ENCODE measurements at places on chromosomes 5 and 9.

GRCh38 chr9:114621975-114622609 lies 11.0 kb downstream of the TMEM268 start:
- DNase-seq = no peak

- DNase-seq = no peak
These were observed 35.5 kb upstream of the EMB start for GRCh38 chr5:50476549-50476948.

DNA sequence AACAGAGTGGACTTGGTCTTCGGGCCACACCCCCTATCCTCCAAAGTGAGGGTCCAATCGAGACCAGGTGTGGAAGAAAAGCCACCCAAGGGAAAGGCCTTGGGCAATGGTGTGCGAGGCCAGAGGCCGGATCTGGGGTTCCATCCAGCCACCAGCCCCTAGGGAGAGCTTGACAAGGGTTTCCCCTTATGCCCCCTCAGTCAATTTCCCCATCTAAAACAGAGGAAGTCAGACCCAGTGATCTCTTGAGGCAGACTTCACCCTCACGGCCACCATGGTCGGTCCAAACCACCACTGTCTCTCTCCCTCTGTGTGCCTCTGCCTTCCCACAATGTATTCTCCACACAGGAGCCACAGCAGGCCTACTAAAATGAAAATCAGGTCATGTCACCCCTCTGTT lies 82.9 kb downstream of the C5orf15 start:
- DNase-seq = no peak

GRCh38 chr9:30522486-30522885 lies 1862.0 kb upstream of the ACO1 start:
- peak; percentile 91 for DNase-seq

DNA sequence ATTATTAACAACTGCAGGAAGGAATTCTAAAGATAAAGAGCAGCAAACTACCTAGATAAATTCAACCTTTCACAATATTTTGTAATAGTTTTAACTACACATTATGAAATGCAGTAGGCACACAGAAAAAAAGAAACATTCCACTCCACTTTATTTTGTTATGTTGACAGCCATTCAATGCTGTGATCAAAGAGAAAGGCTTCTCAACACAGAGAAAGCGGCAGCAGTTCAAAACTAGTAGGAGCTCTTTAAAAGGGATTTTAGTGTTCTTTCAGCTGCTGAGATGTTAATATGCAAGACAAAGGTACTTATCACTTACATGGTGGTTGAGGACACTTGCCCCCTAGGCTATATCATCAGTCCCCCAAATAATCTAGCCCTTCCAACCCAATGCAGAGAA lies 11.6 kb downstream of the CEMIP2 start:
- DNase-seq = no peak

GRCh38 chr5:94802450-94802849 lies 184.0 kb downstream of the SLF1 start:
- DNase-seq = no peak

DNA sequence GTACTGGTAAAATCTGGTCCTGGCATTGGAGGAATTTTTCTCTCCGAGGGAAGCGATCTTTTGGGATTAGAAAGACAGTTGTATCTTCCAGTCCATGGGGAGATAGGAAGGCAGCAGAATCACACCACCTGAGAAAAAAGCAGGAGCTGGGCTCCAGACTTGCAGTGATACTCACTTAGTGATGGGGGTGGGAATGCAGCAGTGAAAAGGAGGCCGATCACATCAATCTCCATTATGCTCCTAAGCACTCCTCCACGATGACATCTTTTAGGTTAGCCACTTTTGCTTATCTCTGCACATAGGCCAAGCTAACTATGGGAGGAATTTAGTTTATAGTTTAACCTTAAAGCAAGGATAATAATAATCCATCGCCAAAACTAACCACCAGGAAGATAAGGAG lies 219.0 kb downstream of the DMAC1 start:
- no peak for DNase-seq

GRCh38 chr9:137130176-137130755 lies 8.7 kb upstream of the GRIN1 start:
- no peak for DNase-seq

- no peak for DNase-seq
These were observed 11.4 kb downstream of the JADE2 start for GRCh38 chr5:134536876-134537275.

DNA sequence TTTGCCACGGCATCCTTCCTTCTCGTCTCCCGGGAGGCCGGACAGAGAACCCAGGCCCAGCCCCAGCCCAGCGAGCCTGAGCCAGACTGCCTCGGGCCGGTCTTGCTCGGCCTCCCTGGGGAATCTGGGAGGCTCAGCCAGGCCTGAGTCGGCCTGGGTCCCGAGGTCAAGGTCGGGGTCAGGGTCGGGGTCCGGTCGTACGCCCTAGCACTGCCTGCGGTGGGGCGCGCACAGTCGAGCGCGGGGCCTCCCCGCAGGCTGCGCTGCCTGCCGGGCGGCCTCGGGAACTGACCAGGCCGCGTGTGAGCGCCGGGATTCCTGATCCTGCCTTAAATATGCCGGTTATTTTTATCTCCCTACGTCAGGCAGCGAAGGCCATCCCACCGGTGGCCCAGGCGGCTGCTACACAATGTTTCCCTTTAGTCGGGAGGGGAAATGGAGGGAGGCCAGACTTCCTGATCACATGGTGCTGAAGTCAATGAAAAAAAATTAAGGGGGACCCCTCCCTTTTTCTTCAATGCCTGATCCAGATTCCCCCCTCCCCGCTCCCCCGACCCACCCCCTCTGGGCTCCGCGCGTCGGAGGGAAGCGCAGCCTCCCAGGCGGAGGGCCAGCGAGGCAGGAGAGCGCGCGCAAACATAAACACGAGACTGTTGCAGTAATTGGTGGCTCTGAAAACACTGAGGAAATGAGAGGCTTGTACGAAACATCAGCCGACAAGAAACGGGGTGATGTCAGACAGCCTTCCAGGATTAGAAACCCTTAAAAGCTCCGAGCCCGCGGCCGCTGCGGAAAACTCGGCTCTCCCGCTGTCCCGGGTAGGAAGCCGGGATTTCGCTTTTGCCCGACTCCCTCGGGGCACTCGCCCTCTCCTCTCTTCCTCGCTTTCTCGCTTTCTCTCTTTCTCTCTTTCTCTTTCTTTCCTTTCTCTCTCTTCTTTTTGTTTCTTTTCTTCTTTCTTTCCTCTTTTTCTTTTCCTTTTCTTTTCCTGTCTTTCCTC lies 148.2 kb upstream of the KLF4 start:
- DNase-seq = no peak

GRCh38 chr9:123129423-123129822 lies 96.0 kb downstream of the GPR21 start:
- DNase-seq = no peak

DNA sequence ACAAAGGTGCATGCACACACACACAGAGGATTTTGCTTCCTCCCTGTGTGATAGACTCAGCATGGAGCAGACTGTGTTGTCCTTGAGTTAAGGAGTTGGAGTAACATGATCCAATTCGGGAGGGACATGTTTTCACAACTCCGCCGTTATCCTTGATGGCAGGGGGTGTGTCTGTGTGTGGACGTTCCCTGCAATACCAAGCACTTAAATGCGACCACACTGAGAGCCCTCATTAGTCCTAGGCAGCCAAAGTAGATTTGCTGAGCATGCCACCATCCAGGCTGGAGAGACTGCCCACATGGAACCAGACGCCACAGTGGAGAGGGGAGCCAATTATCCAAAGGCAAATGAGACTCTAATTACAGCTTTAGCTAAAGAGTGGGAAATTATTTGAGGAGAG lies 140.1 kb downstream of the DOCK2 start:
- no peak for DNase-seq

DNA sequence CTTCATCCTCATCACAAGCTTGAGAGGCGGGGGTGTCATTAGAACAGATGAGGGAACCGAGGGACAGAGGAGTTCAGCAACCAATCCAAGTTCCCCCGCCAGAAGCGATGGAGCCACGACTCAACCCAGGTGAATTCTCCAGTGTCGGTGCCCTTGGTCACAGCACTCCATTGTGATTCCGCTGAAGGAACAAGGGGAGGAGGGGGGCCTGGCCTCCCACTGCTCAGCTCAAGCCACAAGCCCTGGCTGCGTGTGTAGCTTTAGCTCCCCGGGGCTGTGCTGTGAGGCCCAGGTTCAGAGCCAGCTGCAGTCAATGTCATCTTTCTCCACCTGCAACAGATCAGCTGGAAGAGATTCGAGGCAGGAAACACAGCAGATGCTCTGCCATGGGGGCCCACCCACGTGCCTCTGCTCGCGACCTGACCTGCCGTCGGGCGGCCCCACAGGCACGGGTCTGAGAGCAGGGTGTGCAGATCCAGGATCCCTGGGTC lies 72.6 kb downstream of the GTF3C4 start:
- no peak for DNase-seq

DNA sequence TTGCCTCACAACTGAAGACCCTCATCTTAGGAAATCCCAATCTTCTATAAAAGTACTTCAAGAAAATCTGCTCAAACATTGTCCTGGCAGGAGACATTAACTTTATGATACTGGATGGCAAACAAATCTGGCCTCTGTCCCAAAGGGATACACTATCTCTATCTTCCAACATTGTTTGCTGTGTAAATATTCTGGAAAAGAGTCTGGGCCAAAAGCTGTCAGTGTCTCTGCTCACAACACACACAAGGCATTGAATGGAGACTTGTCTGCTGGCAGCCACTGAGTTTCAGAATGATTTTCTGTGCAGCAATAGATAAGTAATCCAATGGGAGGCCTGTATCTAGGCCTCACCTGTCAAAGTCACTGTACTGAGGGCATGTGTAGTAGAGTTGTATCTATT lies 471.1 kb downstream of the DMAC1 start:
- peak; percentile 29 for DNase-seq

DNA sequence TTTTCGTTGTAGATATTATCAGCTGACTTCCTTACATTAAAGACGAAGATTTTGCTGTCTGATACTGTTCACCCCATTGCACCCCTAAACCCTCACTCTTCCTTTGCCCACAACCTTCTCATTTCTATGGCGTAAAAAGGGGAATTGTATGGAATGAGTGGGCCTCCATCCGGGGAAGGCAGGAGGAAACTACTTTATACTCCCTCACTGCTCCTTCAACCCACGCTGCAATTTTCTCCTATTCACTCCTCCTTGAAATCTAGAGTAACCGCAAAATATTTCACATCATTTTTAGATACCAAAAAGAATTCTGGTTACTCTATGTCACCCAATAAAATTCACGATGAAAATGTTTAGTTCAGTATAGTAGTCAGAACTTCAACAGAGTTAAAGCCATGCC lies 330.8 kb downstream of the DIRAS2 start:
- DNase-seq = no peak

GRCh38 chr9:124947727-124948391 lies 7.0 kb upstream of the GOLGA1 start:
- no peak for DNase-seq

GRCh38 chr5:173807181-173807655 lies 80.9 kb upstream of the CPEB4 start:
- no peak for DNase-seq

GRCh38 chr5:34687269-34688011 lies 31.3 kb downstream of the RAI14 start:
- no peak for DNase-seq

GRCh38 chr5:179161901-179162300 lies 101.7 kb downstream of the ZNF354C start:
- DNase-seq = no peak
